Regular cardiac myocyte (primary cell): ENCODE measurements at places on chromosomes 16 and 17. TPM values are rescaled to one million over a fixed set of nuclear protein-coding genes. Genes with fewer than 3 reads are reported as not detected.

KIF2B gene
- total RNA-seq: not detected in 2 replicates

CCR7 gene
- under 0.01 and 0.28 TPM in 2 replicates for total RNA-seq

ITPRIPL2 gene
- total RNA-seq: 40.9 and 53.1 TPM in 2 replicates

PLA2G10 gene
- total RNA-seq: not detected in 2 replicates

CCL4 gene
- total RNA-seq: not detected in 2 replicates

CTRB1 gene
- total RNA-seq: not detected in 2 replicates

SULT1A2 gene
- total RNA-seq: 0.19 and 0.56 TPM in 2 replicates

ENPP7 gene
- not detected in 2 replicates for total RNA-seq
